ENCODE measurements at places on chromosomes 5 and 9.

DNA sequence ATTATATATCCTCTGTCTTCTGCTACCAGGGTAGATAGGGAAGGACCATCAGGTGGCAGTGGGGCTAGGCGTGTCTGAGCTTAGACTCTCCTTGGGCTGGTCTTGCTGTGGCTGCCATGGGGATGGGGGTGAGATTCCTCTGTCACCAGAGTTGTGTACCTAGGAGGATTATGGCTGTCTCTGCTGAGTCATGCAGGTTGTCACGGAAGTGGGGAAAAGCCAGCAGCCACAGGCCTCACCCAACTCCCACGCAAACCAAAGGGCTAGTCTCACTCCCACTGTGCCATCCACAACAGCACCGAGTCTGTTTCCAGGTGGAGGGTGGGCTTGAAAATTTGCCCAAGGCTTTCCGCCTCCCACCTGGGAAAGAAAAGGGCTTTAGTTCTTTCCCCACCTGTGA, 476.1 kb downstream of the CYLC2 start:
- no peak for DNase-seq

GRCh38 chr5:83375049-83375745, 96.3 kb upstream of the VCAN start:
- DNase-seq = no peak

DNA sequence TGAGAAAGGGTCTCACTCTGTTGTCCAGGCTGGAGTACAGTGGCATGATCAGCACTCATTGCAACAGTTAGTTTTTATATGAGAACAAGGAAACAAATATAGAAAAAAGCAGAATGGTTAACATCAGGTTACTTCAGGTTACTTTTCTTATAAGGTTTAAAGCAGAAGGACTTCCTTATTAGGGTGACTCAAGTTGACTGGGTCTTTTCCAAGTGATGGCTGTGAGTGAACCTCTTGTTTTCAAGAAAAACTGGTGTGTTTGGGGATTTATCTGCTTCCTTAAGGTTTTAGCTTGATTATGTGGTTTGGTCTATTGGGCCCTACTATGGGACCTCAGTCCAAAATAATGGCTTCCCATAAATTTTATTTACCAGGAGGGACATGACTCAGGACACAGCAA, 99.2 kb downstream of the ARRDC3 start:
- no peak for DNase-seq

DNA sequence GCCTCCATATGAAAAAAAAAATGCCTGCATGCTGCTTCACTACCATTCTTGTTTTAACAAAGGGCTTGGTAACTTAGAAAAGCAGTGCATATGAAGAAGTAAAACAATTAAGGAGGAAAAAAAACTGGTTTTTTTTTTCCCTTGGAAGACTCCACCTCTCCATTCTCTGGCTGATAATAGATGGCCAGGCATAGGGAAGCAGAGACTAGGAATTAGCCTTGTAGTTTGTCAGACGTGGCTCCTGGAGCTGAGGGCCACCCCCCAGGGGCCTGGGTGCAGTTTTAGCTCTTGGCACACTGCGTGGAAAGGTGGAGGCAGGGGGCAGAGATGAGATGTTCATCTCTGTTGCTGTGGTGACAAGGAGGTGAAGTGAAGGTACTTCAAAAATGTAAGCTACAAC, 42.7 kb downstream of the WDR36 start:
- DNase-seq = no peak

DNA sequence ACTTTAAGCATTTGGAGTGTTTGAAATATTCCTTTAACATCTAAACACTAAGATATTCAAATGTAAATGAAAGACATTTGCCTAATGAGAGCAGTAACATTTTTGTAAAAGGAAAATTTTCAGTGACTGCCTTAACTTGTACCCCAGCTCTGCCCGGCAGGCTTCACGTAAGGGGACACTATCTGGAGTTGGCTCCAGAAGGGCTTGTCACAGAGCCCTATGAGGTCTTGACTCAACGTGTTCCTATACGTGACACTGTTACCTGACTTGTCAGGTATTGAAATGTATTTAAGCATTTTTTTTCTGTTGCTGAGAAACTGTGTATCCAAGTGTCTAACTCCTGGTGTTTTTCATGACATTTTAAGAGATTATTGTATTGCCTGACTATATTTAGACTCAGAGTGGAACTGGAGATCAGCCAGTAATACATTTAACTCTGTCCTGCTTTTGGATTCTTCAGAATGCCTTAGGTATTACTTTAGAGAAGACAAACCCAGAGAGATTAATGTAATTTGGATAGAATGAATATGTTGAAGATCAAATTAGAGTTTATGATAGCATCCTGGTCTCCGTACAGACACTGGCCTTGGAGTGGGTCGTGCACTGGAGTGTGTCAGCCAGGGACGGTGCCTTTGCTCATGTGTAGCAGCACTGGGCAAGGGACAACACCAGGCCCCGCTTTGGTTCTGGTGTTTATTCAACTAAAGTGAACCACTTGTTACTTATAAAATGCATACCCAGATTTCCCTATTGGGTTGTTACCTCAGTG, 34.6 kb upstream of the PHF2 start:
- DNase-seq = no peak

DNA sequence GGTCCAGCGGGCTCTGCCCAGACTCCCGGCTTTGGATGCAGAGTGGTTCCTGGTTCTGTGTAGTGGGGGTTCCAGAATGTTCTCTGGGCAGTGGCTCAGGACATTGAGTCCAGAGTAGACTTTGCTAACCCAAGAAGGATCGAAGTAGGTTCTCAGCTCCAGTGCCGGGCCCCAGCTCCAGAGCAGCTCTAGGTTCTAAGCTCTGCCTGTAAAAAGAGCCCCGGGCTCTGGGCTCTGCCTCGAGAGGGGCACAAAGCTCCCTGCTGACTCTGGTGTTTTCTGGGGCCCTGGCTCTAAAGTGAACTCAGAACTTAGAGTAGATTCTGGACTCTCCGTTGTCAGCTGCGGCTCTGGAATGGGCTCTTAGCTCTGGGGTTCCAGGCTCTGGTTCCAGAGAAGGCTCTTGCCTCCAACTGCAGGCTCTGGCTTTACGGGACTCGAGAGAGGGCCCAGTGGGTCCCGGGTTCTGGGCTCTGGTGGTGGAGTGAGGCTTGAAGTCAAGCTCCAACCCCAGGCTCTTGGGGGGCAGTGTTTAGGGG, 414 bp downstream of the WDR38 start:
- no peak for DNase-seq

DNA sequence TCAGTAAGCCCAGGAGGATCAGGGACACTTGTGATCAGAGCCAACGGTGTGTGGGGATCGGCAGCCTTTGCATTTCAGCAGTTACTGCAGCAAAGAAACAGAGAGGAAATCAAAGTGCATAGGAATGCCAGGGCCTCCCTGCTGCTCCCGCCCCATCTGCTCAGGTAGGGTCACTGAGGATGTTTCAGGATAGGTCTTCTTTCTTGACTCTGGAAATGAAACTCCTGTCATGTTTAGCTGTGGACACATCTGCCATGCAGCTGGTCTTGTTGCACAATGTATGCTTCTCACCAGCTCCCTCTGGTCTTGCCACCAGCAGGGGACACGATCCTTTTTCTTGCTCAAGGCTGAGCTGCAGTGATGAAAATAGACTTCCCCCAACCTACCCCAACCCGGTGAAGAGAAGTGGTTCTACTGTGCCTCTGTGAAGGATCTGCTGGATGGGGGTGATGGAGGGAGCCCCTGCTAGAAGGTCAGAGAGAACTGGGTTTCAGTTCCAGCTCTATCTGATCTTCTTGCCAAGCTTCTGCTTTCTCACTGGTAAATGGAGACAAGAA, 185.2 kb upstream of the KLF4 start:
- DNase-seq = no peak

GRCh38 chr9:74533253-74533652, 36.1 kb downstream of the RORB start:
- no peak for DNase-seq

DNA sequence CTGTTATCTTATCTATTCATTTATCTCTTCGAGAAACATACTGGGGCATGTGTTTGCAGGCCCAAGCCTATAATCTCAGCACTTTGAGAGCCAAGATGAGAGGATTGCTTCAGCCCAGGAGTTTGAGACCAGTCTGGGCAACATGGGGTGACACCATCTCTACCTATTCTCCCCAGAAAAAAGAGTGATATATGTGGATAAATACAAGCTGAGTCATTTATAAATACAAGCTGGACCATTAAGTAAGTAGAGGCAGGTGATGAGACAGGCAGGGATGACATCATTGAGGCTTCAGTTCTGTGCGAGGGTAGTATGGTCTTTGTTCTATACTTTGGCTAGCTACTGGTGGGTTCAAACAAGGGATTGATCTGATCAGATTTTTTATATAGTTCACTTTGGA, 25.6 kb downstream of the PBX3 start:
- DNase-seq = no peak

All from amniotic stem cell (primary cell).